CD4-positive, alpha-beta T cell treated with Interleukin-17A for 1 hour (primary cell): ENCODE measurements at places on chromosomes 16 and 17.

GRCh38 chr17:15981208-15981607, 18.3 kb downstream of the ZSWIM7 start:
- no peak for DNase-seq

GRCh38 chr17:50381920-50382319, 8.9 kb downstream of the EME1 start:
- no peak for DNase-seq

DNA sequence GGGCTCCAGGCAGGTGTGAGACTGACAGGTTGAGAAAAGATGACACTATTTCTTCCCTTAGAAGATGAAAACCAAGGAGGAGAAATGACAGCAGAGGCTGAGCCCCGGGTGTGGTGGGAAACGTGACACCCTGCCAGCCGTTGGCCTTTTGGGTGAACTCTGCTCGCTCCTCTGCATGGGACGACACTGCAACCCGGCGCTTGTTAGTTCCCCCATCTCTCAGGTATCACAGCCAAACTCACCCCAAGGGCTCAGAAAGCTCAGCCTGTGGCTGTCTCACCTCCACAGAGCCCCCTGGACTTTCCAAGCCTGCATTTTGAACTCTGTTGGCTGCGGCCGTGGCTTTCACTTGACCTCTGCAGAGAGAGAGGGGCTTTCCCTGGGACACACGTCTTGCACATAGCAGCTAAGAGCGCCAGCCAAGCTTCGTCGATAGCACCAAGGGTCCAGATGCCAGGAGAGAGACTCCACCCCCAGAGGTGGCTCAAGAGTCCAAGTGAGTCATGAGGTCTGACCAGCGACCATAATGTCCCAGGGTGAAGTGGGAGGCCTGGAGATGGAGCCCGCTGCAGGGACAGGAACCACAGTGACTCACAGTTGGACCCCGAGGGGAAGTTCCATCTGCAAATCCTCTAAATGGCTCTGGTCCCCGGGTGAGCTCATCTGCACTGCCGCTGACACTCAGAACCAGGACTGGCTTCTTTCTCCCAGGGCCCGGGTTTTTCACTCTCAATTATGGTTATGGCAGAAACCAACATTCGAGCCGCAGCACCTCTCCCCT, 301.9 kb downstream of the SOX9 start:
- DNase-seq = peak; percentile 13

- peak; percentile 60 for DNase-seq
Measured at GRCh38 chr17:50841949-50842354, 6.6 kb downstream of the WFIKKN2 start.

GRCh38 chr16:85395207-85395912, 217.8 kb upstream of the GSE1 start:
- DNase-seq = no peak

DNA sequence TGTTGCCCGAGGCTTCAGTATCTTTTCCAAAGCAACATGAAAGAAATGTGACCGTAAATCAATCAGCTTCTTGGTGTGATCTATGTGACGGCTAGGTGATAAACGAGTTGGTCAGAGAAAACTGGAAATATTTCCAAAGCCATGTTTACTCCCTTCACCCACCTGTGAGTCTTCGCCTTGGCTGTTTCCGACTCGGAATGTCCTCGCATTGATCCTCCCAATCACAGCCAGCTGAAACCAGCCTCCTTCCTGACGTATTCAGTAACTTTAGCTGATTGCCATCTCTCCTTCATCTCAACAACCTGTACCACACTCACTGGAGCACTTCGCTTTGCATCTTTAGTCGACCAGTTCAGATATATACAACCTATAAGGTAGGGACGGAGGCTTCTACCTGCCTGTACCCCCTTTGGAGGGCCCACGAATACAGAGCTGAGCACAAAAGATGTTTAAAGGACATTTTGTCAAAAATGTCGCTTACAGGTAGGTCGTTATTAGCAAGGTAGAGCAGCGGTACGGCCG, 705 bp downstream of the KRABD2 start:
- no peak for DNase-seq

DNA sequence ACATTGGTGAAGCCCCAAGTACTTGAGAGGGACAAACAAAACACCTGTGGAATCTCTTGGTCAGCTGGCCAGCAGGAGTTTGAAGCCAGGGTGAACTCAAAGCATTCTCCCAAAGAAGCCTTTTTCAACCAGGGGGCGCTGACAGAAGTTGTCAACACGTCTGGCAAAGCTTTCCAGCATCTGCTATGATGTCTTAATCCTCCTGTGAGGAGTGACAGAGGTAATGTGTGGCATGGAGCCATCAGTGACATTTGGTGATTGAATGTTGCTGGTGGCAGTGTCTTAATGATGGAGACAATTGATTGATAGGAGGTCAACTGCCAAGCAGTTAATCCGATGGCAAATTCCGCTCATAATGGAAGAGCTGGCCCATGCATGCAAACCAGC, 257.6 kb upstream of the HSBP1 start:
- DNase-seq = no peak

- DNase-seq = no peak
Measured at GRCh38 chr17:57535249-57535966, 209.7 kb downstream of the CCDC182 start.

DNA sequence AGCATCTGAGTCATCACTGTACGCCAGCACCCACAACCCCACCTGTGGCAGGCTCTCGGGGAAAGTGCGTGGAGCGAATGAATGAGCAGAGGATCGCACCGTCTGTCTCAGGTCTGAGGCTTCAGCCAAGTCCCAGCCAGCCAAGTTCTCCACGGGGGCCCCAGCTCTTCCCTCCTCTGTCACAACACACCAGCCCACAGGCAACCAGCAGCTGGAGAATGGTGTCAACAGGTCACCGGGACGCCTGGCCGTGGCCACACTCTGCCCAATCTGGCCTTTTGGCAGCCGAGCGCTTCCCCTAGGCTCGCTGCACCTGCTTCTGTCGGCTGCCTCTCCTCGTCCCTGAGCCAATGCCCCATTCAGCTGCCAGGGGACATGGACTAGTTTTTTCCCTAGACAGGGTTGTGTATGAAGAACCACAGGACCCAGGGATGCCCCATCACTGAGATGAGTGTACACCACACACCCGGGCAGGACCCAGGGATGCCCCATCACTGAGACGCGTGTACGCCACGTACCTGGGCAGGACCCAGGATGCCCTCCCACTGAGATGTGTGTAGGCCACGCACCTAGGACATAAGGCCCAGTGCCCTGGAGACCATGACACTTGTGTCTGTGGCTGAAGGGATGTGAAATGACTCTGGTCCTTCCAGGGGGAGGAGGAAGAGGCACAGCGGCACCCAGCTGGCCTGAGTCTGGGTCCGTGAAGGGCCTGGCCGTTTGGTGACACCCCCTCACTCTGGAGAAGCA, 52.8 kb downstream of the ABR start:
- DNase-seq = no peak
